H9 (cell line): ENCODE measurements at places on chromosomes 16 and 17. TPM values are rescaled to one million over a fixed set of nuclear protein-coding genes. Genes with fewer than 3 reads are reported as not detected.

Gene IST1
- 263 and 264 TPM in 2 replicates for total RNA-seq

Gene SEPTIN1
- total RNA-seq, result 1.4 and 2.5 TPM in 2 replicates

DNA sequence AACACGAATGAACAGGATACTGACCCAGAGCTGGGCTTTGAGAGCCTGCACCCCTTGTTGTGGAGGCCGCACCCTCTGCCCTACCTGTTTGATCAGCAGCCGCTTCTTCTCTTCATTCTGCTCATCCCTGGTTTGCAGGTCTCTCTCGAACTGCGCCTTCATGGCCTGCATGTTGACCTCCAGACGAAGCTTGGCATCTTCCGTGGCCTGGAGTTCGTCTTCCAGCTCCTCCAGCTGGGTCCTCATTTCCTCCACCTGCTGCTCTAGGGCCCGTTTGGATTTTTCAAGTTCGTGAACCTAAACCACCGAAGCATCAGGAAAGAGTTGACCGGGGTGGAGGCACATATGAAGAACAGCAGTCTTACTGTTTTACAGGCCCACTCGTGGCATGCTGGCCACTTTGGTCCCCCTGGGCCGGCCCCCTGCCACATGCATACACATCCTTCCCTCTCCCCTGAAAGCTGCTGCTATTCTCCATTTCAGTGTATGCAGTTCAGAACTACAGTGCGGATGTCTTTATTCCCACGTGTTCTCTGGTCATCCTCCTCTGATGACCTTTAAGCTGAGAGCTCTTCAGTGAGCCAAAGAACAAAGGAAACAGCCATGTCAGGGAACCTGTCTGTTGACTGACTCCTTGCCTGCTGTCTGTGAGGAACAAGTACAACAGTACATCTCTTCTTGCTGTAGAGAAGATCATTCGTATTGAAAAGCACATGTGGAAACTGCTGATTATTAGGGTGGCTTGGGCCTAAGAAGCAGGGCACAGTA, 54.8 kb downstream of the NDEL1 start:
- DNase-seq, result no peak

GRCh38 chr16:67104845-67105244, 4.9 kb upstream of the PHAF1 start:
- DNase-seq, result no peak

Gene KRTAP3-1
- not detected in 2 replicates for total RNA-seq

Gene HBA1
- 2.0 and 7.2 TPM in 2 replicates for total RNA-seq

DNA sequence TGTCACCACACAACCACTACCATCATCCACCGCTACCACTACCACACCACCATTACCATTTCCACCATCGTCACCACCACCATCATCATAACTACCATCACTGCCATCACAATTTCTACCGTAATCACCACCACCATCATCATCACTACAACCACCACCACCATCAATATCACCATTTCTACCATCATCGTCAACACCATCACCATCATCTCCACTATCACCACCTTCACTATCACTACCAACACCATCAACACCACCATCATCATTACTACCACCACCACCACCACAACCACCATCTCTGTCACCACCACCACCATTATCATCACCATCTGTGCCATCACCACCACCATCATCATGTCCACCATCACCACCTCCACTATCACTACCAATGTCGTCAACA, 524.5 kb upstream of the C16orf82 start:
- no peak for DNase-seq

GRCh38 chr17:50633683-50634082, 998 bp upstream of the ABCC3 start:
- DNase-seq, result no peak

GRCh38 chr17:73096211-73096610, 3.7 kb upstream of the SLC39A11 start:
- no peak for DNase-seq

DNA sequence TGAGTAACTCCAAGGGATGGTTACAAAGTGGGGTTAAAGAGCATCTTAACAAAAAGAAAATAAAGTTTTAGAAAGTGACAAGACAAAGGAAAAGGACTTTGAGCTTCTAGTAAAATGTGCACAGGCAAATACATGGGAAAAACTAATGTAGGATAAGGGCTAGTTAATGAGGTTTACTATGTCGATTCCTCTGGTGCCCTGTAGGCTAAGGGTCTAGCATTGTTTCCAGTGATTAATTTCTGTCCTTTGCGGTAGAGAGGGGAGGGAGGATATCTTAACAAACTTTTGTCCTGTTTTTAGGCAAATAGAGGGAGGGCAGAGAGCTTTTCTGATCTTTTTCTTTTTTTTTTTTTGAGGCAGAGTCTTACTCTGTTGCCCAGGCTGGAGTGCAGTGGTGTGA, 96.6 kb upstream of the SIAH1 start:
- DNase-seq, result no peak

DNA sequence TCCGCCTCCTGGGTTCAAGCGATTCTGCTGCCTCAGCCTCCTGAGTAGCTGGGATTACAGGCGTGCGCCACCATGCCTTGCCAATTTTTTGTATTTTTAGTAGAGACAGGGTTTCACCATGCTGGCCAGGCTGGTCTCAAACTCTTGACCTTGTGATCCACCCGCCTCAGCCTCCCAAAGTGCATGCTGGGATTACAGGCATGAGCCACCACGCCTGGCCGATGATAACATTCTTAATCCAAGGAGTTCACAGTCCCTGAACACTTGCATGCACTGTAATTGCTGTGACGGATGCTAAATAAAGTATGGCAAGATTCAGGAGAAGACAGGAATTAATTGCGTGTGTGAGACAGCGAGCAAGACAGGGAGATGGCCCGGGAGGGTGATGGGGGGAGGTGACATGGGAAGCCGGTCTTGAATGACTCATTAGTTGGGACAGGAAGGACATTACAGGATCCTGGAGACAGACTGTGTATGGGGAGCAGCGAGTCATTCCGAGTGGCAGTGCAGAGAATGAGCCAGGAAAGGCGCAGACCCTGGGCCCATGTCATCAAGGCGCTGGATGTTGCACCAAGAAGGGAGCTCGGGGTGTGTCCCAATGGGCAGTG, 6.7 kb downstream of the ABCA3 start:
- no peak for DNase-seq

- no peak for DNase-seq
Observed at GRCh38 chr16:66299349-66299748, 67.1 kb upstream of the CDH5 start.

Gene NEUROD2
- not detected in 2 replicates for total RNA-seq

DNA sequence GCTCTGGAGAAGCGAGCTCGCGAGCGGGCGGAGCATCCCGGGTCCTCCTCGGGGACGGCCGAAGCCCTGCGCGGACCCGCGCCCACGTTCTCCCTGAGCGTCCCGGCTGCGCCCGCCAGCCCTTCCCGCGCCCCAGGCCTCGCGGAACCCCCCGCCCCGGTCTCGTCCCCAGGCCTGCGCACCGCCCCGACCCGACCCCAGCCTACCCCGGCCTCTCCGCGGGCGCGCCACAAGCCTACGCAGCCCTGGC, 159 bp downstream of the USP36 start:
- no peak for DNase-seq

- no peak for DNase-seq
Observed at GRCh38 chr16:75789237-75789636, 62.9 kb upstream of the CPHXL start.

DNA sequence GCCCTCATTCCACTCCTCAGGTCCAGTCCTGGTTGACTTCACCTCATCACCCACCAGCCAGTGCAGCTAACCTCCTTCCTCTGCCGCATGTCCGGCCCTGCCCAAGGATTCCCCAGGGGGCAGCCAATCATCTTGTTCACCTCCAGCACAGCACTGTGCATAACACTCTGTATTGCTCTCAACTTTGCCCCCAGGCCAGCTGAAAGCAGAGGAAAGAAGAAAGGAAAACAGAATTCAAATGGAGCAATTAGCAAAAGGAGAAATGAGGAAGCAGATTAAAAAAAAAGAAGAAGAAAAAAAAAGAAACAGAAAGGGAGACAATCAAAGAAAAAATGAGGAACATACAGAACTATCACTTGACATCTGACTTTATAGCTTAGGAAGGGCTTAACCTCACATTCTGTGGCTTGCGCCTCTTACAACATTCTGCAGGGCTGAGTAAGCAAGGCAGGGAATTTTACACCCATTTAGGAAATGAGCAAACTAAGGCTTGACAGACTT, 26.1 kb downstream of the GAS7 start:
- DNase-seq, result no peak

- no peak for DNase-seq
Observed at GRCh38 chr17:37179893-37180292, 195.9 kb upstream of the C17orf78 start.

Gene CHMP1A
- 85.4 and 89.6 TPM in 2 replicates for total RNA-seq

- peak; percentile 17 for DNase-seq
Observed at GRCh38 chr17:79659376-79659775, 48.5 kb upstream of the RBFOX3 start.

GRCh38 chr17:6712058-6712853, 913 bp downstream of the SLC13A5 start:
- DNase-seq, result peak; percentile 89

DNA sequence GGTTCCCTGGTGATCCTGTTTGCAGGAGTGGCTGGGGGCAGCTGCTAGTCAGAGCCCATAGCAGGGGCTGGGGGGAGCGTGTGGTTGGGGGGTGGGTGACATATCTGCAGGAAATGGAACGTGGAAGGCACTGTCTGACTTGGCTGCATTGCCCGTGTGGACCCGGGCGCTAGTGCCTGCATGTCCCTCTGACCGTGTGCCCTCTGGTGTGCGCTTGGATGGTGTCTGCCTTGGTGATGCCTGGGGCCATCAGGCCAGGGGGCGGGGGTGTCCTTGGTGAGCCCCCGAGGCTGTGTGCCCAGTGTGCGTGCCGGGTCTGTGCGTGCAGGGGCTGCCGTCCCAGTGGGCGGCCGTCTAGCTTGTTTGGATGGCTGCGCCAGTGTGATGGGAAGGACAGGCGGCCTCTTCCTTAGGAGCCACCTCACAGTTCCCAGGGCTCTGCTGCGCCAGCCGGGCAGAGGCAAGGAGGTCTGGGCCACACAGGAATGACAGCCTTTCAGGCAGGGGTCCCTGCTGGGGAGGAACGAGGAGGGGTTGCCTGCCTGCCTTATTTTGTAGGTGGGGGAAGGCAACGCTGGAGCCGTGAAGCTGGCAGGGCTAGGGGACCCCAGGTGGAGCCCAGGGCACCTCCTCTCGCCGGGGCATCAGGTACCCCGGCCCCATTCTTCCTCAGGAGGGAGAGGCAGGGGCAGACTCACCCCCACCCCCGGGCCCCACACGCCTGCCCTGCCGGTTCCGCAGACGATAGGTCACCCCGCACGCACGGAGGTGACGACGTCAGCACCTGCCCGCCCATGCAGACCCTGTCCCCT, 693 bp downstream of the NDRG4 start:
- peak; percentile 56 for DNase-seq

- no peak for DNase-seq
Observed at GRCh38 chr16:20260215-20261009, 66.9 kb downstream of the GP2 start.

Gene CWC25
- total RNA-seq, result 15.4 and 15.9 TPM in 2 replicates

DNA sequence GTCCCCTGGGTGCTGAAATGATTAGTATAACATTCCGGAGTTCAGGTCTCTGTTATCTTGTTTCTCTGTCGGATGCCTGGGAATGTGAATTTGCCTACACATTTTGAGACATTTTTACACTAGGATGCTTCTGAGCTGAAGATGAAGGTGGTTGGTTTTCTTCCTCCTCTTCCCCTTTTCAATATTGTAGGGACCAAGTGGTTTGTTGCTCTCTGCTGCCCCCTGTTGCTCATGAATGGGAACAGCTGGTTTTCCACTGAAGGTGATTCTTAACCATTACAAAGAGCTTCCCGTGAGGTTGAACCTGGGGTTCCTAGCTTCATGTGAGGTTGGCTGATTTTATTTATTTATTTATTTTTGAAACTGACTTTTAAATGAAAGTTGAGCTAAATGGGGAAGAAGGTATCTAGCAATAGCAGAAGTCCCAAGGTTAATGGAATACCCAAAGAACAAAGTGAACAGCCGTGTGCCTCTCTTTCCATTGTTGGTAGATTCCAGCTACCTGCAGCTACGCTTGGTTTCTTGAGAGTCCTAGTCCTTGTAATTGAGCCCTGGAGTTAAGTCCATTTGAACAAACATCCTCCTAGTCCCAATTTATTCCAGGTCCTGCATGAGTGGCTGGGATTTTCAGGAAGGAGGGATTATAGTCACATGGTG, 983.9 kb upstream of the EEF2KMT start:
- DNase-seq, result peak; percentile 68

GRCh38 chr16:73163238-73163815, 115.4 kb upstream of the ZFHX3 start:
- no peak for DNase-seq

Gene GRAP
- total RNA-seq, result 0.55 TPM in 2 replicates

- peak; percentile 86 for DNase-seq
Observed at GRCh38 chr16:71894229-71894920, 956 bp upstream of the IST1 start.

DNA sequence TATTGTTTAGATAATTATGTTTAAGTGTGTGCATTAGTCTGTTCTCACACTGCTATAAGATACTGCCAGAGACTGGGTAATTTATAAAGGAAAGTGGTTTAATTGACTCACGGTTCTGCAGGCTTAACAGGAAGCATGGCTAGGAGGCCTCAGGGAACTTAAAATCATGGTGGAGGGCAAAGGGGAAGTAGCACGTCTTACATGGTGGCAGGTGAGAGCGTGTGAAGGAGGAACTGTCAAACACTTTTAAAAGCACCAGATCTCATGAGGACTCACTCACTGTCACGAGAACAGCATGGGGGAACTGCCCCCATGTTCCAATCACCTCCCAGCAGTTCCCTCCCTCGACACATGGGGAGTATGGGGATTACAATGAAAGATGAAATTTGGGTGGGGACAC, 203.5 kb upstream of the GOT2 start:
- DNase-seq, result no peak

Gene PIGW
- 24.6 and 26.2 TPM in 2 replicates for total RNA-seq

DNA sequence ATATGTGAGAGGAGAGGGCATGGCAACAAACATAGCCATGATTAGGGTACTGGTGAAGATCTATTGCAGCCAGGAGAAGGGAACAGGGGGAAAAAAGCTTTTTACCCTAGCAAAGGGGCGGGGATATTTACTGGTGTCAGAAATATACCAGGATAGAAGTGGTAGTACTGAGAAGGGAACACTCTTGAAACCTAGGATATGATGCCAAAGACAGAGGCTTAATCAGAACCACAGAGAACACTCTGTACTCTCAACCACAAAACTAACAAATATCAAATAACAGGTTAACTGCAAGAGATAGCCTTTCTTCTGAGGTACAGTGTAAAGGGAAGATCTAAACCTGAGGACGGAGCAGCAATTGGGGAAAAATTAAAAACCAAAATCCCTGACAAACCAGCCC, 112.2 kb downstream of the KIF2B start:
- no peak for DNase-seq

Gene PIGS
- 40.3 and 45.8 TPM in 2 replicates for total RNA-seq

- DNase-seq, result peak; percentile 61
Observed at GRCh38 chr17:76714822-76715495, 4.2 kb upstream of the MXRA7 start.

GRCh38 chr16:78428193-78428592, 328.7 kb downstream of the WWOX start:
- no peak for DNase-seq
